ENCODE measurements at places on chromosomes 11 and 22.

- DNase-seq, result no peak
These were observed 23.0 kb downstream of the FZD4 start for GRCh38 chr11:86932259-86932585.

- no peak for DNase-seq
These were observed 270.2 kb upstream of the LUZP2 start for GRCh38 chr11:24226606-24227005.

DNA sequence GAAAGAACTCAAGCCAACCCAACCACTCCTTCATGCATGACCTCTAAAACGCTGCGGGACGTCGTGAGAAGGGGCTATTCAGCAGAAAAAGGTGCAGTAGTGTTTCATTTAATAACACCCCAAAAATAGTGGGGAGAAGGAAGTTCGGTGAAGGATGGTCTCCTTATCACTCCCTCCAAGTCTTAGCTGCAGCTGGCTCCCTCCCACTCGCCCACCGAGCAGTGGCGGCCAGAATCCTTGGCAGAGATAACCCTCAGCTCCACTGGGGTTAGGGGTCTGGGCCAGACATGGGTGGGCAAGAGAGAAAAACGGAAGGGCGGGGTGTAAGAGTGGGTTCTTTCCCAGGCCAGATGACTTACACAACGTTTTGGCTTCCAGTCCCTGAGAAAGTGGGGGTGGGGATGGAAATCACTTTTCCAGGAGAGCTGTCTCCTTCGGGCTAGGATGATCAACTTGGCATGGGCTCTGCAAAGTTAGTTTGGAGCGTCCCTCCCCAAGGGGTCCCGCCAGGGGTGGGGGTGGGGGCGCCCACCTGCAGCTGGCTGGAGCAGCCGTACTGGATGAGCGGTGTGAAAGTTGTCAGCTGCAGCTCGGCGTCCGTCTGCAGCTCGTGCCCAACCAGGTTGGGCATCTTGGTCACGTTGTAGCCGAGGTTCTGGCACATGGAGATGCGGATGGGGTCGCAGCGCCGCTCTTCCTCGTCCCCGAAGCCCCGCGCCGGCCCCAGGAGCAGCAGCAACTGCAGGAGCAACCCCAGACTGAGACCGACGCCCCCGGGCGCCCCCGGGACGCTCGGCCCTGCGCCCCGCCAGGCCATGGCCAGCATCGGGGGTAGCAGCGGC, 705 bp downstream of the FZD4 start:
- peak; percentile 76 for DNase-seq

DNA sequence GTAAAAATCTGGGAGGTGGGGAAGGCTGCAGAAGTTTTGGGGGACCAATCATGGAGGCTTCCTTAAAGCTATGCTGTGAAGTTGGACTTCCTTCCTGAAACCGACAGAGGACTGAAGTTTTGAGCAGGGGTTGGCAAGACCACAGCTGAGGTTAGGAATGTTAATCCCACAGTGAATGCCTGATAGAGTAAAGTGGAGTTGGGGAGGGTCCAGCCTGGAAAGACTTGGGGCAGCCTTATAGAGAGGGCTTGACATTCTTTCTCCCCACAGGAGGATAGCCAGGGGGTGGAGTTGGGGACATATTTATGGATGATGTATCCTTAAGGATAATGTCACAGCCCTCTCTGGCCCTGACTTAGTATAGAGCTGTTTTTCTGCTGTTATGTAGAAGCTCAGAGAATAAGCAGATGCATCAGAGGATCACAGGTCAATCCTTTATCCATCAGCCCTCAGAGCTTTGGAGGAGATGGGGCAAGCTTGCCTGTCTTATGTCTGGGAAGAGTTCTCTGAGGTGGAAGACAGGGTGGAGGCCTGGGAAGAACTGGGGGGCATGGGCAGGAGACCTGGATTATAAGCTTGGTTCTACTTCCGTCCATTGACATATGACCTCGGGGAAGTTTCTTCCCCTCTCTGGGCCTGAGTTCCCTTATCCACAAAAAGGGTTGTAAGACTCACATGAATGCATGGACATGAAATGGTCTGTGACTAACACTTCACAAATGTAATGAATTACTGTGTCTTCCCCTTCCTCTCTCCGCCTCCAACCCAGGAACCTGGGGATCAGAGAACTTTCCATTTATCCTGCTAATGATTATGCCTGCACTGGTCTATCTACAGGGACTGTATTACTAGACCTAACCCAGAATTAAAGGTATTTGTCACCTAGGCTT, 317.8 kb downstream of the MIAT start:
- no peak for DNase-seq

DNA sequence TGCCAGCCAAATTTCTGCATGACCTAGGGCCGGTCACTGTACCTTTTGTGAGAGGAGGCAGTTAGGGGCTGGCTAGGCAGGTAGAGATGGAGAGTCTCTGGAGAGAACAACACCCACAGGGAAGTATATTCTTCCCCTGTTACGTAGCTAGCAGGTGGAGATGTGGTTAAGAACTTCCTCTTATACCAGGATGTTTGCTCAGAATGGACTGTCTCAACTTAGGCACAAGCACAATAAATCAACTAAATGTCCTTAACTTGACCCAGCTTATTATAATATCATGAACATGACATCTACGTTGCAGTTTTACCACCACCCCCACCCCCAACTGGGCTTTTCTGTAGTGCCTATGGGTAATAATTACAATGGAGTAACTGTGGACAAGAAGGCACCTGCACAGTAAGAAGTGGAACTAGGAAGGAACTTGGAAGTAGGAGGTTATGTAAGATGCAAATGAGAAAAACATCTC, 60.7 kb upstream of the MPEG1 start:
- no peak for DNase-seq

DNA sequence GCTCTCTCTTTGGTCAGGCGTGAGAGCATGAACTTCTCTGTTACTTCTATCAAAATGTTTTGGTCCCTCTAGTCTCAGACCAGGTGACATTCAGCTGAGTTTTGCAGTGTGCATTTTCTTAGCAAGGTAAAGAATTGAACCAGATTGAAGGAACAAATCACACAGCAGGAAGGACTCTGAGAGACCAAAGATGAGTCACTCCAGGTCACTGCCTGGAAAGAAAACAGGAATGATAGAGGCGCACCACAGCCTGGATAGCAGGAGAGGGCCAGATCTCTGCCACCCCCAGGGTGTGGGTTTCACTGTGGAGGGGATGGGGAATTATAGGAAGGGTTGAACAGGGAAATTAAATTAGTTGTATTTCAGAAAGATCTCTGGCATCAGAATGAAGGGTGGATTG, 788.3 kb downstream of the NTM start:
- DNase-seq, result no peak

DNA sequence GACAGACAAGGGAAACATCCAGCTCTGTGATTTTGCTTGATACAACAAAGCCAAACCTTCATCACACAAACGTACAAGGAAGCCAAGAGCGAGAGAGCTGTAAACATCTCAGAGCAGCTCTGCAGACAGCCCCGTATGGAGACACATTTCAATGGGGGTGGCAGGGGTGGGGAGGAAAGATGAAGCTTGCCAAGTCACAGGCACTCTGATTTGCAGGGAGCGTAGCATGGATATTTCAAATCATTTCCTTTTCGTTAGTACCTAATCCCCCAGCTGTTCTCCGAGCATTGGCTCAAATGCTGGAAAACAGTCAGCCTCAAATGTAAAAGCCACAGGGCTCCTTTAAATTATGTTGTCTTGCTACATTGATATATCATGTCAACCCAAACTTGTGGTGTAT, 458.9 kb upstream of the CADM1 start:
- DNase-seq, result no peak

DNA sequence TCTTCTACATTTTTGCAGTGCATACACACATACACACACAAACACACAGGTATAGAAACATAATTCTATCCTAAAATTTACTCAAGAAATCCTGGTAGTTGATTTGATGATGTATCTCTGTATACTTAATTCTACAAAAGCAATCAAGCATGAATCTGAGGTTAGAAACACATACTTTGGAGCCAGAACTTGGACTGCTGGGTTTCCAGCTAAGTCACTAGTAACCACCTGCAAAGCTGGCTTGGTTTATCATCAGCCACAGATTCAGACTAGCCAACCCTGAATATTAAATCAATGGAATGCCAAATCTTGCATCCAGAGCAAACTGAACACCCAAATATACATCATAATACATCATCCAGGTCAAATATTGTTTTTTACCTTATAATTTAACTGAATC, 24.8 kb upstream of the POU2AF2 start:
- no peak for DNase-seq

DNA sequence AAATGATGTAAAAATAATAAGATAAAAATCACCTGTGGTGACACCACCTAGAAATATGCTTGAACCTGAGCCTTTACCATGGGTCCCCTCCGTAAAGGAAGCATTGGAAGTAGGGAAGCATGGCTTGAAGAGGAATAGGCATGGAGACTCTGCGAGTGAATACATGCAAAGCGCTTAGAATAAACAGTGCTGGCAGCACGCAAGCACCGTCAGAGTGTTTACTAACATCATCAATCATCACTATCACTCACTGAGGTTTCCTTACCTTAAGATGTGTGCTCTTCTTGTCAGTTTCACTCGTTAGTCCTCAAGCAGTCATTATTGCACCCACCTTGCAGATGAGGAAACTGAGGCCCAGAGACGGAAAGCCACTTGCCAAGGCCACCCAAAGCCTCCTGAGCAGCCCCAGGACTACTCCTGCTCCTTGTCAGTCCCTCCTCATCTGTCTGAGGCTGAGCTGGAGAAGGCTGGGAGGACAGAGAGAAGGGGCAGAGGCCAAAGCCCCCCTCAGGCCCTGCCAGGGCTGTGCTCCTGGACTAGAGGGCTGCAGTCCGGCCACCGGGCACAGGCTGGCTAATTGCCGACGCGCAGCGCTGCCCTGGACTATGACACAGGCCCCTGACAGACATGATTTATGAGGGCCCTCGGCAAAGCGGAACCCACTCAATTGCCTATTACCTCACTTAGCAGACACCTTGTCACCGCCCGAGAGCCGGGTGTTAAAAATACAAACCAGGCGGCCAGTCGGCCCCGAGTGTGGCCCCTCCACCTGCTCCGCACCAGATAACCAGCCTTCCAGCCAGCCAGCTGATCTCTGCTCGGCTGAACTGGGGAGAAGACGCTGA, 168.9 kb downstream of the MN1 start:
- no peak for DNase-seq

GRCh38 chr11:118081241-118081958, 4.5 kb downstream of the TMPRSS4 start:
- no peak for DNase-seq

GRCh38 chr11:118911880-118912741, 13.6 kb downstream of the BCL9L start:
- peak; percentile 99 for DNase-seq

GRCh38 chr11:66651016-66651415, 12.5 kb downstream of the RBM4 start:
- no peak for DNase-seq

- no peak for DNase-seq
These were observed 63.5 kb upstream of the FDX1 start for GRCh38 chr11:110366291-110366690.

- no peak for DNase-seq
These were observed 83.8 kb upstream of the BID start for GRCh38 chr22:17858033-17858432.

GRCh38 chr11:73239111-73239521, 21.0 kb downstream of the P2RY2 start:
- DNase-seq, result no peak

All from GM23338 (cell line).